ENCODE measurements at places on chromosomes 12 and 14.

DNA sequence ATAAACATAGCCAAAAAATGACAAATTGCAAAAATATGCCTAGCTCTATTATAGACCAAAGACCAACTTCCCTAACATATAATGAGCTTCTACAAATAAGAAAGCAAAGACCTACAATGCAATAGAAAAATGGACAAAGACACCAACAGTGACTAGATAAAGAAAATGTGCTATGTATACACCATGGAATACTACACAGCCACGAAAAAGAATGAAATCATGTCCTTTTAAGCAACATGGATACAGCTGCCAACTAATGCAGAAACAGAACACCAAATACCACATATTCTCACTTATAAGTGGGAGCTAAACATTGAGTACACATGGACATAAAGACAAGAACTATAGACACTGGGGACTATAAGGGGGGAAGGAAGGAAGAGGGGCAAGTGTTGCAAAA, 10.9 kb upstream of the PCNX1 start:
- no peak for DNase-seq

GRCh38 chr12:74401035-74401434, 136.6 kb upstream of the ATXN7L3B start:
- no peak for DNase-seq

GRCh38 chr14:93079321-93079720, 36.4 kb downstream of the ITPK1 start:
- no peak for DNase-seq

DNA sequence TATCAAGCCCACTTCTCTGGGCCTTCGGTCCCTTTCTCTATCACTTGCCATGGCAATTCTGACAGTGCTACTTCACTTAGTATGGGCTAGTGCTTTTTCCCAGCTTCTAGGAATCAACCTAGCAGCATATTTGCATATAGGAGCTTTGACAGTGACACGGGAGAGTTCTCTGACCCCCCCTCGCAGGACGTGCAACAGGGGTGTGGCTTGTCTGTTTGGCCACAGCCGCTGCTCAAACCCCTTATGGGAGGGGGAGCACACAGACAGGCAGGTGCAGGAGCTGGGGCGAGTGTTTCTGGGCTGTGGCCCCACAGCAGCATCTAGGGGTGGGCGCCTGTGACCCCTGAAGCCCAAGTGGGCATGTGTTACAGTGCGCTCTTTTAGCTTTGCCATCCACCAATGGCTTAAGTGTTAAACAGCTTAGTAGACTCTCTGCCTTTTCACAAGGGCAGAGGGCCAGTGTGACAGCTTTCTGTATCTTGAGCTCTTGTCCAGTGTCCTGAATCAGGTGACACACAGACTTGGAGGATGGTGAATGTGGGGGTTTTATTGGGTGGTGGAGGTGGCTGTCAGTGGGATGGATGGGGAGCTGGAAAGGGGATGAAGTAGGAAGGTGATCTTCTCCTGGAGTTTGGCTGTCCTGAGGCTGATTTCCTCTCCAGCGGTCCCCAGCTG, 229.3 kb downstream of the PCNX1 start:
- no peak for DNase-seq

DNA sequence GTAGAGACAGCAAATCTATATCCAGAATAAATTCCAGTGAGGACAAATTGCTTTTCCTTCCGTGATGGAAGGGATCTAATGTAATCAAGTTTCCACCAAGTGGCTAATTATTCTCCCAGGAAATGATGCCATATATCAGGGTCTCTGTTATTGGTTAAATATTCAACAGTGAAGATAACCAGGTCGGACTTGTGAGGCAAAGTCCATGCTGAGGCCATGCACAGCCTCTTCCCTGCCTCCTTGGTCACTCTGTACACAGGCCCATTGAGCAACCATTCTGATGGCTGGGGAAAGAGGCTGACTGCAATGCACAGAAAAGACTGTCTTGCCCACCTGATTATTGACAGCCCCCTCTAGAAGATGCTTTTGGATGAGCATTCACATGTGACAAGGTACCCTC, 90.1 kb downstream of the TNFAIP2 start:
- no peak for DNase-seq

- DNase-seq: no peak
Observed at GRCh38 chr14:50762001-50762930, 68.7 kb downstream of the NIN start.

Data from esophagus squamous epithelium (tissue), 5 donors.